Nephron progenitor cell (in vitro differentiated cells): ENCODE measurements at places on chromosomes 7 and 10.

DNA sequence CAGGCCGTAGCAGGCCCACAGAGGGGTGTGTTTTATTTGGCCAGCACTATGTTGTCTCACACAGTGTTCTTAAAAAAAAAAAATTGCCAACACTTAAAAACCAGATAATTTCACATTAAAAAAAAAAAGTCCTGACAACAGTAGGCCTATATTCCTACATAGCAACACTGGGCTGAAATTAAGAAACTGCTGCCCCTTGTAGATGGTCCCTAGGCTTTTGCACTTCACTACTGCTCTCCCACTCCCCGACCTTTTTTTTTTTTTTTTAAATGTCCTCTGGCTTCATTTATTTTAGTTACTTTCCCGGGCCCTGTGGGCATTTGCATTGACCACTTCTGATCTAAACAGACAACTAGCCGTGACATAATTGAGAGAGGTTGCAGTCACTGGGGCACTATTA is 36.0 kb downstream of the SPAG6 start:
- no peak for DNase-seq

GRCh38 chr7:16648551-16648950 is 2.6 kb downstream of the BZW2 start:
- no peak for DNase-seq

- DNase-seq = peak; percentile 64
Observed at GRCh38 chr7:23680414-23681405, 711 bp downstream of the FAM221A start.

- peak; percentile 95 for DNase-seq
Observed at GRCh38 chr7:76260171-76260703, 42.2 kb upstream of the HSPB1 start.

DNA sequence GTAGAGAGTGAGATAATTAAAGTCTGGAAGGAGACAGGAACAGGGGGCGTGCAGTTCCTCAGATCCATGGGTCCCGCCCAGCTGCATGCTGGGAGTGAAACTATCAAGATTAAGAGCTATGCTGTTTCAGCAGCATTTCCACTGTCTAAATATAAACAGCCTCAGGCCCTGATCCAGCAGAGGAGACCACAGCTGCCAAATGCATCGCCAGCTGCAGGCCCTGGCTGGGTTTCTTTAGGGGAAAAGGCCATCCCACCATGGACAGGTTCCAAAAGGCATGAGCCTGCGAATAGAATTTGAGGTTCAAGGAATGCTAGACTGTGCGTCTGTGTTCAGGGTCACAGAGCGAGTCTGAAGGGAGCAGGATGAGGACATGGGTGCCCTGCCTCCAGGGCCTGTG is 411.4 kb downstream of the PAXIP1 start:
- DNase-seq = no peak

GRCh38 chr10:72336259-72337038 is 18.3 kb downstream of the DNAJB12 start:
- no peak for DNase-seq

- peak; percentile 71 for DNase-seq
Observed at GRCh38 chr7:80135309-80136104, 876 bp downstream of the GNAI1 start.

DNA sequence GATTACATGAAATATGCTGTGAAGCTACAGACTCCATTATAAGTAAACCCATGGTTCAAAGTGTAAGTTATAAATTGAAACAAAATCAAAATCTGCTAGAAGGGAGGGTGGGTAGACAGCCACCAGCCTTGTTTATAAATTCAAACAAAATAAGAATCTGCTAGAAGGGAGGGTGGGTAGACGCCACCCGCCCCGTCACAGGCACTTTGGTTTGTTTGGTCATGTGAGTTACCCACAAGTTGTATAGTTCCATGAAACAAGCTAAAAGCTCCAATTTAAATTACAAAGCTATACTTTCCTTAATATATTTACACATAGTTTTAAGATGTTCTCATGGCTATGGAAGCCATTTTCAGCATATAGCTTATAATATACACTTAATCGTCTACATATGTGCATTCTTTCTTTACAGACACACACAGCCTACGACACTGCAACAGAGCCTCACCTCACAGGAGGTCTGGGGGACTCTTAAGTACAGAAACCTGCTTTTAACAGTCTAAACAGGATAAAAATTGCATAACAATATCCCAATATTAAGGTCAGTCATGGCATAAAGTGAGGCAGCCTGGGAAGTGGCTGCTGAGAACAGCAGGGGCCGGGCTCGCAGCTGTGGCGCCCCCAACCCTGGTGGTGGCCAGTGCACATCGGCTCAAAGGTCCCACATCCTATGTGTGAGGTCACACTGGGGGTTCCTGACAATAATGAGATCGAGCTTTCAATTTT is 28.1 kb upstream of the NCAPG2 start:
- no peak for DNase-seq

- DNase-seq = no peak
Observed at GRCh38 chr7:106720641-106721040, 59.7 kb upstream of the CCDC71L start.

DNA sequence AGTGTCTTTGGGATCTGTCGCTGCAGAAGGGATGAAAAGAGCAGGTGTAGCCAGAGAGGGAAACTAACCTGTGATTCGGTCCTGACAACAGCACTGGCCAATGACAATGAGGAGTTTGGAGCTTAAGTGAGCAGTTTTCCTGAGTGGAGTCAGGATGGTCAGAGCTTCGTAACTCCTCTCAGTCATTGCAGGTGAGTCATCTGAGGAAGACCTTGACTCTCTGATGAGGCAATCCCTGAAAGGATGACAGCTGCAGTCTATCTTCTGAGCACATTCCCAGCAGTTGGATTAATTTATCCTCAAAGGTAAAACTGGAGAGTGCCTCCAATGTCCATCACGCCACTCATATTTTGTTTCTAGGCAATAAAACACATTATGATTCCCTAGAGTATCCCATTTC is 401.9 kb downstream of the POM121L12 start:
- DNase-seq = no peak

- no peak for DNase-seq
Observed at GRCh38 chr10:78567680-78568455, 500.9 kb upstream of the ZMIZ1 start.

DNA sequence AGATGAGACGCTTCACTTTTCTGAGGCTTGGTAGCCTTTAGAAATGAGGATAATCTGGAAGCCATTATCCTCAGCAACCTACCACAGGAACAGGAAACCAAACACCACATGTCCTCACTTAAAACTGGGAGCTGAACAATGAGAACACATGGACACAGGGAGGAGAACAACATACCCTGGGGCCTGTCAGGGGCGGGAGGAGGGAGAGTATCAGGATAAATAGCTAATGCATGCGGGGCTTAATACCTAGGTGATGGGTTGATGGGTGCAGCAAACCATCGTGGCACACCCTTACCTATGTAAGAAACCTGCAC is 48.9 kb downstream of the LRGUK start:
- DNase-seq = no peak

DNA sequence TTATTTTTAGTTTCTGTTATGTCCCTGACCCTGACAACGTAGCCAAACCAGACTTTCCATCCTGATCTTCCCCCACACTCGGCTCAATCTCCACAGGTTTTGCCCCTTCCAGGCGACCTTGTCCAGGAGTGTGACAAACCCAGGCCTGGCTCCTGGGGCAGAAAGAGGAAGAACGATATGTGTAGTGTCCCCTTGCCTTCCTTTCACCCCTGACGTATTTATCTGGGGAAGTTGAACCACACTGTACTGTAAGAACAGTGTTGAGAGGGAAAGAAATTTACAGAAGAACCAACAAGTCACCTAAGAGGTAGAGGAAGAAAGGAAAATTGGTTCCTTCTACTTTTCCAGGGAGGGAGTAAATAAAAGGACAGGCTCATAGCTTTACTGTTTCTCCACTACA is 158.0 kb downstream of the VTI1A start:
- DNase-seq = no peak

DNA sequence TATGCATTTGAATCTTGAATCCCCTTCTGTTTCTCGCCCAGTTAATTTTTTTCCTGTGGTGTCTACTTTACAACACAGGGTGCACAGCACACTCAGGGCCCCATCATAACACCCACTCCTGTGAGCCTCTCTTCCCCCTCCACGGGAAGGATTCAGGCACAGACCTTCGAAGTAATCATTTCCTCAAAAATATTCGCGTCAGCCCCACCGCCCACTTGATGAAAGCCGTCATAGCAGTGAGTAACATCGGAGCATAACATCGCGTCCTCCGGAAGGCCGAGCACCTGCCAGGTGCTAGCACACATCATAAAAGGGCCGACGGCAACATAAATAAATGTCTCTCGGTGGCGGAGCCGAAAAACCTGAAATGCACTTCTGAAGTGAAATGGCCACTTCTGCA is 201.7 kb upstream of the ADARB2 start:
- DNase-seq = no peak

DNA sequence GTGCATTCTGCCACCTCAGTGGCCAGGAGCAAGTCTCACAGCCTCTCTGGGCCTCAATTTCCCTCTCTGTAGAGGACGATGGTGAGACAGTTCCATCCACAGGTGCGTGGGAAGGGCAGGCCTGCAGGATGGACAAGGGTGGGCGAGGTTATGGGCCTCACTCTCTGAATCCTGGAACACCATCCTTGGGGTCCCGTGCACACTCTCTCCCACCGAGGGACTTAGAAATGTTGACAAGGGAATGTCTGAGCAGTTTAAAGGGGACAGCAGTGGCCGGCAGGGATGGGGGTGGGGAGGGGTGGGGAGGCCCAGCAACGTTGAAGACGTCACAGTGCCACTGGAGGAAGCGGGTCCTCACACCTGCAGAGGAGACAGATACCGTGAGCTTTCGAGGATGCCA is 111.5 kb downstream of the FOXL3 start:
- DNase-seq = no peak

GRCh38 chr7:35565927-35566326 is 129.0 kb downstream of the HERPUD2 start:
- DNase-seq = no peak

DNA sequence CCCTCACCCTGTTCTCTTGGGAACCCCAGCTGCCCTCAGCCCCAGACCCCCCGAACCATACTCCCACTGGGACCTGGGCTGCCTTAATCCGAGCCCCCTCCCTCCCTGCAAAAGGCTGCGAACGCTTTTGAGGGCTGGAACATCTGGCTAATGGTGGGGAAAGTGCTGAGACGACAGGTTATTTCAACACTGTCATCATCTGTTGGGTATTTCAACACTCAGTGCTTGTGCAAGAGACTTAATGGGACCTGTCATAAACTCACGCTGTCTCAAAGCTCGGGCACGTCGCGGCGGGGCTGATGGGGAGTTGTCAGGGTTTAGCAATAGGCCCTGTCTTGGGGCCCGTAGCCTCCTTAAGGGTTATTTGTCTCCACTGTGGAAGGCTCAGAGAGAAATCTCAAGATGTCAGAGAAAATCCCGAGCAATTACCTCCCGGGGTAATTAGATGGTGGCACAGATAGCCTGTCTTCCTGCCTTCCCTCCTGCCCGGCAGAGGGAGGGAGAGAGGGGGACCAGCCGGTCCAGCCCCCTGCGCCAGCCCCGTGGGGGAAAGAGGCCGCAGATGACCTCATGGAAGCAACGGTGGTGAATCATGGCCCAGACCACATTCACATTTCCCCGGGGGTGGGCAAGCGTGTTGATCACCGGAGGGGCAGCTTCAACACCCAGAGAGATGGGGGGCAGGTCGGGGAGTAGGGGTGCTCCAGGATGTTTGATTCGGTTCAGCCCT is 88.7 kb upstream of the MYL10 start:
- DNase-seq = no peak

DNA sequence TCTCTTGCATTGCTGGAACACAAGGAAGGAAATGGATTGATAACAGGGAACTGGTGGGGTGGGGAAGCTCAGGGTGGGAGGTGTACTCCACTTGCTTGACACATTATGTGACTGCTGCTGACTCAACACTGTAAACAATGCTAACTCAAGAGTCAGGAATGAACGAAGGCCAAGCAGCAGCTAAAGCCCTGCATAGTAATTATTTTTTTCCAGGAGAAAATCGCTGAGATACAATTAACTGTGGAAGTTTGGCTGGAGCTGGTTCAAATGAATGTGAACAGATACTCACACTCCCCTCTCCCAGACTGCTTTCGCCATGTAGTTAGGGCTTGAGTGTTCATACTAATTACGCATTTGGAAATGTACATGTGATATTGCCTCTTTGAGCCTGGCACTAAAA is 170.9 kb upstream of the AOAH start:
- no peak for DNase-seq

DNA sequence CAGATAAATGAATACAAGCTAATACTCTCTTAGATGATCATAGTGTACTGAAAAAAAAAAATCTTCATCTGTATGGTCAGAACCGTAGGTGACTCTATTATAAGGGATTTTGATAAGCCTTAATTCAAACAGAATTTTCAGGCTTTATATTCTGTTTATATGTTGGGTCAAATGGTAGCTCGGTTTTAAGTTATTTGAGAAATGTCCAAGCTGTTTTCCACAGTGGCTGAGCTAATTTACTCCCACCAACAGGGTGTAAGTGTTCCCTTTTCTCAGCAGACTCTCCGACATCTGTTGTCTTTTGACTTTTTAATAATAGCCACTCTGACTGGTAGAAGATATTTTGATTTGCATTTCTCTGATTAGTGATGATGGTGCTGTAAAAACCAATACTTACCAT is 328.8 kb upstream of the MAGI2 start:
- no peak for DNase-seq

GRCh38 chr10:1034758-1035157 is 9.1 kb upstream of the IDI2 start:
- no peak for DNase-seq

GRCh38 chr10:90112681-90113080 is 411.3 kb downstream of the KIF20B start:
- no peak for DNase-seq

DNA sequence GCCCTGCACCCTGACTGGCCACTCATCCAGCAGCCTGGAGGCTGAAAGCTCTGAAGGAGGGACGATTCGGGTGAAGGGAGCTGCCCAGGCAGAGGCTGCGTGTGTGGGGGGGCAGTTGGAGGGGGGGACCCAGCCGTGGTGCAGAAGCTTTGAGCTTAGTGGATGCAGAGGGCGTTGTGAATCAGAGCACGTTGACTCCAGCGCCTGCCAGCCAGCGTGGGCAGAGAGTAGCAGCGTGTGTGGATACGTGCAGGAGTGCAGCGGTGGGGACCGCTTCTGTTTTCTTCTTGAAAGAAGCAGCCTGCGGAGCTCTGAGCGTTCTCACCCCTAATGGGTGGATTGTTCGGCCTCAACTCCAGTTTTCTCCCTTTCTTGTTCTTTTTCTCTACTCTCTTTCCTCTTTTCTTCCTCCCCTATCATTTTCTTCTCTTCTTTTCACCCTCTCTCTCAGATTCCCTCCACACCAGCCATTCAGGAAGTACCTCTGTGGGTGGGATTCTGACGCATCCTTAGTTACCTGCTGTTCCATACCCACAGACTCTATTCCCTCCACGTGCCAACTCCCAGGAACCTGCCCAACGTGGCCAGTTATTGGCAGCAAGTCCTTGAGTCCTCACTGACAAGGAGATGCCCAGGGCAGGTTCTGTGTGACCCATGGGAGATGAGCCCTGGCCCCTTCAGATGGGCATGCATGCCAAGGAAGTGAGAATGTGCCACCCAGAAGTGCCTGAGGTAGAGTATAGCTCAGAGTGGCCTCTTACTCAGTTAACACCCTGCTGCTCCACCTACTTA is 47.4 kb downstream of the SORCS3 start:
- DNase-seq = peak; percentile 8

DNA sequence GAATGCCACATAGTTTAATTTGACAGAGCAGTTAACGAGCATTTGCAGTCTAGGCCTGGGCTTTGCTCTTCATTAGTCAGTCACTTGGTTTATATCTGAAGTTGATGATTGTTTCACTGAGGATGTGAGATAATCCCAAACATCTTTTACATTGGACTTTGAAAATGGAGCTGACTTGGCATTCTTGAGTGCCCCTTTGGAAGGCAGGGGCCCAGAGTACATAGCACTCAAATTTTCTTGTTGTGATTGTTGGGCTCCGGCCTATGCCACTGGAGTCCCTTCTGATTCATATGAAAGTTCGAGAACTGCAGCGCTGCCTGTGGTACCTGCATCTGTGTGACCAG is 21.9 kb downstream of the DNAJB6 start:
- DNase-seq = no peak
